Right lobe of liver (tissue), 6 donors: ENCODE measurements at places on chromosomes 1 and 21.

GRCh38 chr1:54167422-54168139 is 14.8 kb upstream of the CDCP2 start:
- DNase-seq, result no peak

DNA sequence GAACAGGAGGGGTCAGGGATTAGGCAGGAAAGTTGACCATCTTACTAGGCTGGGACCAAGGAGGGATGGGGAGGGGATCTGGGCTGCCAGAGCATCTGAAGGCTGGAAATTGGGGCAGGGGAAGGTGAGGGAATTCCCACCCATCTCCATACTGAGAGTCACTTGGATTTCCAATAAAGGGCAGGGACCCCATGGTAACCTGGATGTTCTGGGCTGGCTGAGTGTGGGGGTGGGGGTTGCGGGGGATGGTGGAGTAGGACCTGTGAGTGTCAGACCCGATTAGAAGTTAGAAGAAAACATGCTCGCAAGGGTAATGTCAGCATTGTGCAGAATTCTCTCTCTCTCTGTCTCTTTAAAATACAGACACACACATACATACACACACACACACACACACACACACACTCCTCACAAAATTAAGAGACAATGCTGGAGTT is 40.0 kb upstream of the EPS15 start:
- no peak for DNase-seq

- no peak for DNase-seq
These were observed 112.0 kb downstream of the PDE4B start for GRCh38 chr1:65904681-65905083.

- DNase-seq, result no peak
These were observed 8.4 kb upstream of the SNX7 start for GRCh38 chr1:98653123-98653522.

DNA sequence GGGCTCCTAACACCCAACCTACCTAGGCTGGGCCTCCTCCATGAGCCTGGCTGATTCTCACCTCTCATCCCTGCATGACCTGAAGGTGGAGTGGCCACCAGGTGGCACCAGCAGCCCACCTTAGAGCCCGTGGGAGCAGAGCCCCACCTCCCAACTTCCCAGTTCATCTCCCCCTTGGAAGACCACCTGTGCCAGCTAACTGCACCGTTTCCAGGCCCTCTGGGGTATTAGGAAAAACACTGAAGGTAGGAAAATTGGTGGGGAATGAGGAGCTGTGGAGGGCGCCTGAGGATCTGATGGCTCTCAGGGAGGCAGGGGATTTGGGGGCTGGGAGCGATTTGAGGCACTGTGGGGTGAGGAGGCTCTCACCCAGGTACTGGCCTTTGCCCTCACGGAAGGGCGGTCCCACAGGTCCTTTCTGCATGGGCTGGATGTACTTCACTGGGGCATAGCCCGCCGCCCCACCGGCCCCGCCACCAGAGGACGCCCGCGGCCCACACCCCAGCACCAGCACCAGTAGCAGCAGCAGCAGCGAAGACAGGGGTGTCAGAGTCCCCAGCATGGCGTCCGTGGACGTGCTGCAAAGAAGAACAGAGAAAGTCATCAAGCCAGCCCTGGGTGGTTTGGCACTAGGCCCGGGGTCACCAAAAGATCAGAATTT is 11.1 kb downstream of the ADPRS start:
- DNase-seq, result peak; percentile 82
